GM23248 (cell line): ENCODE measurements at places on chromosomes 5 and 9.

- peak; percentile 82 for DNase-seq
These were observed 25.4 kb downstream of the ADAMTS16 start for GRCh38 chr5:5165541-5166002.

- no peak for DNase-seq
These were observed 165.7 kb downstream of the SLCO4C1 start for GRCh38 chr5:102130386-102130785.

DNA sequence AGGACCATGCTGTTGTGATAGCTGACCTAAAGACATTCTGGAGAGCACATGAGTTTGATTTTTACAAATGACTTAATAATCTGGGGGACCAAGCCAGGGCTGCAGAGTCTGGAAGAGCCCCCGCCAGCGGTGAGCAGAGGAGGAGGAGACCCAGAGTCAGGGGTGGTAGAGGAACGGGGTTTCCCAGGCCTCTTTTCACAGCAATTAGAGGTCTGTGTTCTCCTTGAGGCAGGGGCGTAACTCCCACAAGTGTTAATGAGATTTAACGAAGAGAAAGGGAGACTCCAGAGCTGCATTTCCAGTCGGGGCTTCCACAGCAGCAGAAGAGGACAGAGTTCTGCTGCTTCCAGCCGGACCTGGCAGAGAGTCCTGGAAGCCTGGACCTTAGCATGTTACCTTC lies 137.9 kb upstream of the SLC24A2 start:
- DNase-seq, result no peak

GRCh38 chr9:92837191-92837590 lies 40.6 kb downstream of the ZNF484 start:
- no peak for DNase-seq

- no peak for DNase-seq
These were observed 872 bp downstream of the ZNF618 start for GRCh38 chr9:113876993-113877368.

- DNase-seq, result no peak
These were observed 96.7 kb upstream of the SEMA6A start for GRCh38 chr5:116671211-116671736.

- no peak for DNase-seq
These were observed 2.9 kb upstream of the VCP start for GRCh38 chr9:35075358-35075757.

DNA sequence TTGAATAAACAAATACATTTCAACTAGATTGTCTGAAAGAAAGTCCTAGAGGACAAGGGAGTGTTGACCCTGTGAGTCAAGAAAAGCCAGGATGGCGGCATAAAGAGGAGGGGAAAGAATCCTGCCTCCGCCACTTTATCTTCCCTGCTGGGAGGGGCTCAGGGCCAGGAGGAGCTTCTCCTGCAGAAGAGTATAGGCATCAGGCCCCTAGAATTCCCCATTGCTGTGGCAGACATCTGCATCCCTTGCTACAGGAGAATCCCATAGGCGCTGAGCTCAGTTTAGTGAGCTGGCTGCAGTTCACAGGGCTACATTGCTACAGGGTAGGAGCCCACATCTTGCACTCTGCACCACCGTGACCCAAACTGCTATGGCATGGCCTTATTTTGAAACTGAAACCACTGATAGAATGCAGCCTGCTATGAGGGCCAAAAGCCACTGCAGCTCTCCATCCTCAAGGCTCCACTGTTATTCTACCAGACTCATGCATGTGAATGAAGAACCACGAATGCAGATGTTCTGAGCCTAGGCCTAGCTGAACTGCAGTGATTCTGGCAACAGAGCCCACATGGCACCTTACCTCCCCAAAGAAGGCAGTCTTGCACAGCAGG lies 941.4 kb upstream of the CTNND2 start:
- DNase-seq, result no peak

- peak; percentile 82 for DNase-seq
These were observed 209.1 kb upstream of the TUT7 start for GRCh38 chr9:86563350-86563749.

- no peak for DNase-seq
These were observed 132.7 kb downstream of the PAPPA start for GRCh38 chr9:116286297-116286696.

DNA sequence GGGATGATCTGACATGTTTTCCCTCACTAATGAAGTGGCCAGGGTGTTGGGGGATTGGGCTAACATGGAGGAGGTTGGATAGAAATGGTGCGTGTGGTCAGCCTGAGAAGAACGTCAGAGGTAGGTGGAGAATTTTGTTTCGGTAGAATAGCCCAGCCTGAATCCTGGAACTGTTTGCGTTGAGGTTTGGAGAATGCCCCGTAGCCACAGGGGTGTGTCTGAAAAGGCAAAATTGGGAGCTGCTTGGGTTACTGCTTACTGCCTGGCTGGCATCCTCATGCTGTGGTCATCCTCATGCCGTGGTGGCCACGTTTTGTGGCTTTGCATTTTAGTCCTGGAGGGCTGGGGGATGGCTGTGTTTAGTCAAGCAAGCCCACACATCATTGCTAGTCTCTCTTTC lies 236.9 kb downstream of the GOLPH3 start:
- no peak for DNase-seq

GRCh38 chr5:15452030-15452429 lies 48.0 kb upstream of the FBXL7 start:
- DNase-seq, result peak; percentile 32
